ENCODE measurements at places on chromosomes 2 and 18.

GRCh38 chr2:144358374-144358964 lies 161.4 kb downstream of the ZEB2 start:
- DNase-seq: no peak

- no peak for DNase-seq
These were observed 118.5 kb upstream of the CDCA7 start for GRCh38 chr2:173235947-173236803.

DNA sequence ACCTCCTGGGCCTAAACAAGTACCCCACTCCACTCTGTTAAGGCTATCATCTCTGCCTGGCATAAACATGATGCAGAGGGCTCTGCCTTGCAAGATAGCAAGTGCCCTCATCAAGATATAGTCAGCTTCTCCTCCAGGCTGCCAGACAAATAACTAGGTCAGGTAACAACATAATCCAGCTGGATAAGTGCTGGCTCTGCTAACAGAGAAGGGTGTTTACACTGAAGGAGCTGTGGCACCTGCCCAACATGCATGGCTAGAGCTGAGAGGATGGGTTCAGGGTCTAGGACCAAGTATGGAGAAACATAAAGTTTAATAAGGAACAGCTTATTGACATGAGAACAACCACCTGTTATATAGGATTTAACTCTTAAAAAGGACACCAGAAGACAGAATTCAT lies 42.8 kb downstream of the DLGAP1 start:
- no peak for DNase-seq

DNA sequence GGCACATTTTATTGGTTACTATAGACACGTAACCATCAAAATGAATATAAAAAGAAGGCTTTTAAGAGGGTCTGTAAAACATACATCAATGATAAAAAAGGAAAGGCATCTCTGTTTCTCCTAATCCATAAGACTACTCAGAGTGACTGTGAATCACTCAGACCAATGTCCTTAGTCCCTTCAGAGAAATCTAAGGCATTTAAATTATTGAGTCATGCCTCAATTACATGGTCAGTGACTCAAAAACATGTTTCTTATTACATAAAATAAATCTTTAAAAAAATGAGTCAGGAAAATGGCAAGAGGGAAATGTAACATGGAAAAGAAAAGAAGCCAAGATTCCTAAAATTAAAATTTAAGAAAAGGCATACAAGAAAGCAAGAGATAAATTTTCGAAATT lies 146.6 kb downstream of the ERBB4 start:
- DNase-seq: no peak

DNA sequence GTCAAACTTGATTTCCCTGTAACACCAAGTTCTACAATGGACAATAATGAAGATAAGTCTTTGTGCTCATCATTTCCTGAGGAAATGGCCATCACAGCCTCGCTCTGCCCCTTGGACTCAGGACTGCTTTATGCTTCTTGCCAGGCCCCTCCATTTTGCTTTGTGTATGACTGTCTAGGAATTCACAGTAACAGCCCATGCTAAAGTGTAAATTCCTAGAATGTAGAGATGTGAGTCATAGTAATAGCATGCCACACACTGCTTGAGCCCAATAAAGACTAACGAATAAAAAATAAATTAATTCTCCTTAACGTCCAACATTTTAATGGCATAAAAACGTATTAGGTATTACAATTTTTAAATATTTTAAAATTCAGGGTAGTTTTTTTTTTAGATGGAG lies 226.5 kb downstream of the PID1 start:
- no peak for DNase-seq

DNA sequence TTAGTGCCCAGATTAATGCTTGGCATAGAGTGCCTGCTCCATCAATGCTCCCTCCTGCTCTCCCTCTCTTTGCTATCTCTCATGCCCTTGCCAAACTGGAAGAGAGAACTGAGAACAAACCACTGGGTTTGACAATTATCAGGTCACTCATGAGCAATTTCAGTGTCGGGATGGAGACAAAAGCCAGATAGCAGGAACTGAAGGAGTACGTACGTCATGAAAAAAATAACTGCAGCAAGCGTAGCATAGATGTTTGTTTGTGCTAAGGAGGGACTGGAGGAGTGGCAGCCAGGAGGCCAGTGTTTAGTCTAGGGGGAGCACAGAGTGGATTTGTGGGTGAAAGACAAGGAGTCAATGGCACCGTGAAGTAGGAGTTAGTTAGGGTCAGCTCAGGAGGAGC lies 113.3 kb downstream of the POLE4 start:
- no peak for DNase-seq

DNA sequence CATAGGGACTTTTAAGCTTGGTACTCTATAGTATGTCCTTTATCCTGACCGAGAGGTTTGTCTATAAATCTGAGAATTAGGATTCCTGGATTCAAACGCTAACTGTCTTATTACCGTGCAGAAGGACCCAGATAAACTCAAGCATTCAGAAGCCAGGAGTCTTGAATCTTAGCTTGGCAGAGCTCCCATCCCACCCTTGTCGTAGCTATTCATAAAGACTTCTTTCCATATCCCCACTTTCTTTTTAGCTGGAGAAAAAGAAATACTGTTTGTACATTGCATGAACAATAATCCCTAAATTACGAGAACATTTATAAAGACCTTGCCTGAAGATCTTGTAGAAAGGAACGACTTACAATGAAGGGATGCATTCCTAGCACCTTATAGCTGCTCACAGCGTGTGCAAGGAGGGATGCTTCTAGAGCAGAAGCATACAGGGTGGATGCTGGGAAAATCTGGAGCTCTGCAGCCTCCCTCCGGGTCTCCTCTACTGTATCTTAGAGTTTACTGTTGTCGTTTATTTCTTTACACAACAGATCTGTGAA lies 13.6 kb downstream of the EFR3B start:
- no peak for DNase-seq

DNA sequence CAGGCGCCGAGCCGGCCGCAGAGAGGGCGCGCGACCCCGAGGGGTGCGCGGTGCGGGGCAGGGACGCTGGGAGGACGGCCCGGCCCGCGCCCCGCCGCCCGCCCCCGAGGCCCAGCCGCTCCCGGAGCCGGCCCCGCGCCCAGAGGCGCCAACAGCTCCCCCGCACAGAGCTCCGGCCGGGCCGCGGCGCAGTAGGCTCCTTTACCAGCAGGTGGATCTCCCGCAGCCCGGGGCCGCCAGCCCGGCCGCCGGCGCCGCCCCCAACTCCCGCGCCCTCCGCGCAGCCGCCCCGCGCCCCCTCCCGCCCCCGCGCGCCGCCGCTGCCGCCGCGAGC lies 258 bp downstream of the MGAT4A start:
- no peak for DNase-seq

GRCh38 chr18:43278355-43278754 lies 1.1 kb upstream of the SYT4 start:
- DNase-seq: no peak

DNA sequence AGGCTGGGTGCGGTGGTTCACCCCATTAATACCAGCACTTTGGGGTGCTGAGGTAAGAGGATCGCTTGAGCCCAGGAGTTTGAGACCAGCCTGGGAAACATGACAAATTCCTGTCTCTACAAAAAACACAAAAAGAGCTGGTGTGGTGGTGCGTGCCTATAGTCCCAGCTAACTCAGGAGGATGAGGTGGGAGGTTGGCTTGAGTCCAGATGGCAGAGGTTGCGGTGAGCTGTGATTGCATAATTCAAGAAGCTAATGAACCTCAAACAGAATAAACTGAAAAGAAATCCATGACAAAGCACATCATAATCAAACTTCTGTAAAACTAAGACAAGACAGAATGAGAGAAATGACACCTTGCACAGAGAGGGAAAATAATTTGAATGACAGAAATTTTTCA lies 54.8 kb downstream of the SEMA4F start:
- DNase-seq: peak; percentile 18

DNA sequence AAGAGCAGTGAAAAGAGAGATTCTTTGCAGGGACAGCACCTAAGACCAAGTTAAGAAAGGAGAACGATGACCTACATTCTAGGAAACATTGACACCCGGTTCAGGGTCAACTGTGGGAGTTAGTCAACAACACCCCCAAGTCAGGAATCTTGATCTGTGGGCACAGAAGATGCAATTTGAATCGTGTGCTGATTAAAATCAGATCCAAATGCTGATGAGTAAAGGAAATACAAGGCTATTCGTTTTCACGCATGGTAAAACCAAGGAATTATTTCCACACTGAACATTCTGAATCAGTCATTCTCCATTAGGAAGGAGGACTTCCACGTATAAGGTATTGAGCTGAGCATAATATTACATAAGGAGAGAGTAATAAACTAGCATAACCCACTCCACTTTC lies 124.2 kb downstream of the COPS8 start:
- no peak for DNase-seq

- DNase-seq: no peak
These were observed 525.0 kb downstream of the SLC4A3 start for GRCh38 chr2:220152281-220152935.

DNA sequence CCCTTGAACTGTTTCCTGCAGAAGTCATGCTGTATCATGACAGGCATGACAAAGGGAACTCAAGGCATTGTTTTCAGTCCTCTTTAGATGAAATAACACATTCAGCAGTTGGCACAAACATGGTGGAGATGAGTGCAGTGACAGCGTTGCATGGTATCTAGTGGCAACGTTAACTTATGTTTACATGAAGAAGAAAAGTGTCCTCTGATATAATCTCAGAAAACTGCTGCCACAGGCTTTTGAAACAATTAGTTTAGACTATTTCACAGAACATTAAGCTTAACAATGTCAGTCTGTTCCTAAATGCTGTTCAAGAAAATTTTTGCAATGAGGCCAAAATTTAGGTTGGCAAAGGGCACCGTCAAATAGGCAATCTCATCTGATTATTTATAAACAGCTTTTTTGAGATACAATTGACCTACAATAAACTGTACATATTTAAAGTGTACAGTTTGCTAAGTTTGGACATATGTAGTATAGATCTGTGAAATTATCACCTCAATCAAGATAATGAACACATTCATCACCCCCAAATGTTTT lies 64.7 kb downstream of the LYPD6B start:
- no peak for DNase-seq

- DNase-seq: no peak
These were observed 21.5 kb downstream of the B3GNT2 start for GRCh38 chr2:62217421-62217820.

Data from OCI-M1 (cell line).